Activated CD4-positive, alpha-beta T cell treated with anti-CD3 and anti-CD28 coated beads, Interleukin-2, amount 50 U/mL, for 4 hours (primary cell): ENCODE measurements at places on chromosomes 3 and 15.

DNA sequence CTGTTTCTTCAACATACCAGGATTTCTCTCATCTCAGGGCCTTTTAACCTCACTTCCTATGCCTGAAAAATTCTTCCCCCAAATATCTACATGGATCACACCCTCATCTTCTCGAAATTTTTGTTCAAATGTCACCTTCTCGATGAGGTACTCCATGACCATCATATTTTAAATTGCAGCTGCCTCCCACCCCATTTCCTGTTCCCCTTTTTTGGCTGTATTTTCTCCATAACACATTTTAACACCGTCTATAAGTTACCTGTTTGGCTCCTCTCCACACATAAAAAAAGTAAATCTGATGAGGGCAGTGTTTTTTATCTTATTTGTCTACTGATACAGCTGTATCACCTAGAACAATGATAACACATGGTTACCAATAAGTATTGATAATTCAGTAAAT is 20.7 kb upstream of the ZBED2 start:
- DNase-seq = no peak

DNA sequence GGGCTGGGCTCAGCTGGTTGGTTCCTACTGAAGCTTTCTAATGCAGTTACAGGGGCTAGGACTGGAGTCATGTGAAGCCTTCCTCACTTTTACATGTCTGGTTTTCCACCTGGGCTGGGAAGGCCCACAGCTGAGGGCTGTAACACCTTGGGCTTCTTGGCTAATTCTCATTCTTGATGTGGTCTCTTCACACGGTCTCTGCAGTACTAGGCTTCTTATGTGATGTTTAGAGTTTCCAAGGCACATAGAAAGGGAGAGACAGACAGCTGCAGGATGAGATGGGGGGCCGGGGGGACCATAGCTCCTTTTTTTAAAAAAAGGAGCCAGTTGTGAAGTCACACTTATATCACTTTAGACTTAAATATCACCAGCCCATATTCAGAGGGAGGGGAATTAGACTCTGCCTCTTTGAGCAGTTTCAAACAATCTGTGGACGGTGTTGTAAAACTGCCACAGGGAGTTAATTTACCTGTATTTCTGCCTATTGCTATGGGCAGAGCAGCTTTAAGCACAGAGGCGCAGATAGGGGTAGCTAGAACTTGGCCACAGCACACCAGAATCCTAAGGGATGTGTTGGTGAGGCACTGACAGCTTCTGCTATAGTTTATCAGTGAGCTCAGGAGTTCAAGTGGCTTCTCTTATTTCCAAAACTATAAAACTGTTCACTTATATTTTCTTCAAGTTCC is 46.7 kb downstream of the NKIRAS1 start:
- no peak for DNase-seq

DNA sequence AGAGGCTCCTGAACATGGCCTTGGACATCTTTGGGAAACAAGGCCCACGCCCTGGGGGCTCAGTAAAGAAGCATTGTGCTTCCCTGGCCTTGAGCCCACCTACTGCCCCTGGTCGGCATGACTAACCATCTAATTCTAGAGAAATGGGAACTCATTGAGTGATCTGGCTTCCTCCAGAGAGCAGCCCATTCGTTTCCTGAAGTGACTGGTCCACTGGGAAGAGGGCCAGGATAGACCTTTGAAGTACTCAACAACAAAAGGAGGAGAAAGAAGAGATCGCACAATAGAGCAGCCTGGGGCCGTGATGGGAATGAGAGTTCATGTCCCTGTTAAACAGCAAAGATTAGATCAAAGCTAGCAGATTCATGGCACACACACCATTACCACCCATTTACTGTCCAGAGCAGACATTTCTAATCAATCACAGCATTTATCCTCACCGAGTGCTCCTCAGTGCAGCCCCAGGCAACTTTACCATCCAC is 514.4 kb upstream of the PROK2 start:
- DNase-seq = no peak

DNA sequence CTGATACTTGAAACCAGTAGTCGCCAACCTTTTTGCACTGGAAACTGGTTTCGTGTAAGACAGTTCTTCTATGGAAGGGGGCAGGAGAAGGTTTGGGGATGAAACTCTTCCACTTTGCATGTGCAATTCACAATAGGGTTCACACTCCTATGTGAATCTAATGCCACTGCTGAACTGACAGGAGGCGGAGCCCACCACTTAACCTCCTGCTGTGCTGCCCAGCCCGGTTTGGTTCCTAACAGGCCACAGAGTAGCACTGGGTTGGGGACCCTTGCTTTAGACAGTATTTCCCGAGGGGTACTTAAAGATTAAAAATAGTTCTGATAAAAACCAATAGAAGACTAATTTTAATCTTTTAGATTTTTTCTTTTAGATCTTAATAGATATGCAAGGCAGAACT is 11.1 kb downstream of the TFG start:
- DNase-seq = no peak

DNA sequence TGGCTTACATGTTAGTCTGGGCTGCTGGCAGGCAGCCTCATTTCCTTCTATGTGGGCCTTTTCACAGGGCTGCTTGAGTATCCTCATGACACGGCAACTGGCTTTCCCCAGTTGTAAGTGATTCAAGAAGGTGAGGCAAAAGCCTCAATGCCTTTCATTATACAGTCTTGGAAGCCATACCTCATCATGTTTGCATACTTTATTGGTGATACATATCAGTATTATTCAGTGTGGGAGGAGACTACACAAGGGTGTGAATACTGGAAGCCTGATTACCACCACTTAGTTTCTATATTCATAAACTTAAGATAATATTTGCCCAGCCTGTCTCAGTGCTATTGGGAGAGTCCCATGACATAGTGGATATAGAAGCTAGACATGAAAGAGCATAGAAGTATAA is 346.8 kb downstream of the SOX2 start:
- DNase-seq = no peak

DNA sequence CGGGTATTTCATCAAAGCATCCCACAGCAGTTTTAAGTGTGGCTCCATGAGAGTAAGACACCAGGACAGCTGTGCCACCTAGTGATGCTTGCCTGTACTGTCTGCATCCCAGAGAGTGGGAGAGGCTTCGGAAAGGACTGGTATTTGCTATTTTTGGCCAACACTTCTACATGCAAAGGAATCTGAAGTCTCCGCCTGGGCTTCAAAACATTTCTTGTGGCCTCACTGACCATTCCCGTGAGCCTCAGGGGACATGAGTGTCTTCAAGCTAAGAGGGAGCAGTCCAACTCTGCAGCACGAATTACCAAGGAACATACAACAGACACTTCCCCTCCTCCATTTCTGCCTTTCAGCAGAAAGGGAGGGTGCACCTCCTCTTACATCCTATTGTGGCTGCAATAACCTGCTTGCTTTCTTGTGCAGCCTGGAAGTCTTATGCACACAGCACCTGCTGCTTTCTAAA is 177.5 kb downstream of the RORA start:
- DNase-seq = no peak

- no peak for DNase-seq
Measured at GRCh38 chr3:165503825-165504224, 307.6 kb upstream of the SLITRK3 start.

DNA sequence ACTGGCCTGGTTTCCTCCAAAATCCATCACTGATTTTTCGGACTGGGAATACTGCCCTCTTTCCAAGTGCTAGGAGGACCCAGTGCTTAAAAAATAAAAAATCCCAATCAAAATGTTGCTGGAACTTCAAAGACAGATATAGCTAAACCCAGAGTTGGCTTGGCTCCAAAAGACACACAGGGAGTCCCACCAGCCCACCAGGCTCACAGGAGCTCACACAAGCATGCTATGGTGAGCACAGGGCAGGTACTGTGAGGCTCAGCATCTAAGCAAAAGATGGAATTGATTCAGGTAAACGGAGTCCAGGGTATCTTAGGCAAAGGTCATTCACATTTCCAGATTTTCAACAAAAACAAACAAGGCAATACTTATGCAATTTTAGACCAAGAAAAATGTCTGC is 3.7 kb downstream of the TRANK1 start:
- DNase-seq = no peak

- DNase-seq = no peak
Measured at GRCh38 chr3:154819491-154819890, 260.6 kb upstream of the MME start.

- DNase-seq = no peak
Measured at GRCh38 chr3:142086581-142087090, 62.7 kb downstream of the TFDP2 start.

GRCh38 chr3:128319741-128320141 is 146.9 kb downstream of the DNAJB8 start:
- no peak for DNase-seq
